Retinal pigment epithelial cell (primary cell): ENCODE measurements at places on chromosomes 13 and 19.
A peak's percentile ranks its signal among the peaks of the same experiment; 100 is the strongest.

GRCh38 chr13:66415444-66415843, 814.7 kb downstream of the PCDH9 start:
- no peak for DNase-seq

- no peak for DNase-seq
Measured at GRCh38 chr19:45177817-45178261, at the start of gene TRAPPC6A. TSS of gene TRAPPC6A (minus strand) at chr19:45178237. CDS start at chr19:45178218, 19 bp downstream.

- no peak for DNase-seq
Measured at GRCh38 chr19:58354478-58355030, 1.3 kb upstream of the A1BG start.

DNA sequence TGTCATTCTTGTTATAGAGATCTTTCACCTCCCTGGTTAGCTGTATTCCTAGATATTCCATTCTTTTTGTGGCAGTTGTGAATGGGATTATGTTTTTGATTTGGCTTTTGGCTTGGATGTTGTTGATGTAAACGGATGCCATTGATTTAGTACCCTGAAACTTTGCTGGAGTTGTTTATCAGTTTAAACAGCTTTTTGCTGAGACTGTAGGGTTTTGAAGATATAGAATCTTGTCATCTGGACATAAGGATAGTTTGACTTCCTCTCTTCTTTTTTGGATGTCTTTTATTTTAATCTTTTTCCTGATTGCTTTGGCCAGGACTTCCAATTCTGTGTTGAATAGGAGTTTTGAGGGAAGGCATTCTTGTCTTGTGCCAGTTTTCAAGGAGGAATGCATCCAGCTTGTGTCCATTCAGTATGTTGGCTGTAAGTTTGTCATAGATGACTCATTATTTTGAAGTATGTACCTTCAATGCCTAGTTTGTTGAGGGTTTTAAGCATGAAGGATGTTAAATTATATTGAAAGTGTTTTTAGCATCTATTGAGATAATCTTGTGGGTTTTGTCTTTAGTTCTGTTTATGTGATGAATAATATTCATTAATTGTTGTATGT, 16.8 kb downstream of the ZNF431 start:
- no peak for DNase-seq

- DNase-seq: no peak
Measured at GRCh38 chr13:60463787-60464186, 66.8 kb downstream of the TDRD3 start.

DNA sequence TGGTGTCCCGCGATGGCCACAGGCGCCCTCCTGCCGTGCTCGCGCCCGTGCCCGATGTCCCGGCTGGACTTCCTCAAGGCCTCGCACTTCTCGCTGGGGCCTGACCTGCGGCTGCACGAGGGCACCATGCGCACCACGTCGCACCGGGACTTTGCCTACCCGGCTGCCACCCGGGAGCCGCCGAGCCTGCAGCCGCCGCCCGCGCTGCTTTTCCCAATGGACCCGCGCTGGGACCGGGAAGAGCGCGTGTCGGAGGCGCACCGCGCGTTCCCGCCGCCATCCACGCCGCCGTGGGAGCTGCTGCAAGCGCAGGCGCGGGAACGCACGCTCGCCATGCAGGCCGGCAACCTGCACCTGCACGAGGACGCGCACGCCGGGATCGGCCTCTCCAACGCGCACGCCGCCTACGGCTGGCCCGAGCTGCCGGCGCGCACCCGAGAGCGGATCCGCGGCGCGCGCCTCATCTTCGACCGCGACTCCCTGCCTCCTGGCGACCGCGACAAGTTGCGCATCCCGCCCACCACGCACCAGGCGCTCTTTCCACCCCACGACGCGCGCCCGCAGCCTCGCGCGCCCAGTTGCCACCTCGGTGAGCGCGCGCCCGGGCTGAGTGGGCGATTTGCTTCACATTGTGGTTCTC, 12.1 kb upstream of the PEX11G start:
- DNase-seq: no peak

GRCh38 chr13:27289011-27289665, 18.5 kb downstream of the RASL11A start:
- DNase-seq: no peak

DNA sequence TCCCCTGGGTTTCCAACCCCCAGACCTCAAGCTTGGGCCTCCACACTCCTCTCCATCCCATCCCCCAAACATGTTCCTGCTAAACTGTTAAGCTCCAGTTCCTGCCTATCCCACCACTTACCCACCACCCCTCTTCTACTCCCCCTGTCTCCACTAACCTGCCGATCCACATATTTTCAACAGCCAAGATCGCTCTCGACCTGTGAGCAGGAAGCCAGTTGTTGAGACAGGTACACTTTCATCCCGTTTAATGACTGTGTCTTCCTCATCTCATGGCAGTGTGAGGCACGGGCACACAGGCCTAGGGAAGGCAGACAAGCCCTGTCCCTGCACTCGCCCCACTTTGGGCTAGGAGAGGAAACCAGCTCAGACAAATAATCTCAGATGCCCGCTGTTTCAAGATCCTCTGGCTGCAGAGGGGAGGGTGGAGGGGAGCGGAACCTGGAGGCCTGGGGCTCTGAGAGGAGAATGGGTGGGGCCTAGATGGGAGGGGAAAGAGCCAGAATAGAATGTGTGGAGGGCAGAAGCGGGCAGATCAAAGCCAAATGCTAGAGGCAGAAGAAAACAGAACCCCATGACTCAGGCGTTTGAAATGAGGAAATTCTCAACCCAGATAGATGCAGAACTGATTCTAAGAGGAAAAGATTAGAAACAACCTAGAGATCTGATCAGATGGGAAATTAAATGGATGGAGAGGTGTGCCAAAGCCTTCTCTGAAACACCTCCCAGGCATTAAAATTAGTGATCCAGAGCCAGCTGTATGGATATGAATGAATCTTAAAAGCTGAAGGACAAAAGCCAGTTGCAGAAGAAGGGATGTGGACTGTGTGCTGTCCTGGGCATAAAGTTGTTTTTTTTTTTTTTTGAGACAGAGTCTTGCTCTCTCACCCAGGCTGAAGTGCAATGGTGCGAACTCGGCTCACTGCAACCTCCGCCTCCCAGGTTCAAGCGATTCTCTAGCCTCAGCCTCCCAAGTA, 16.9 kb upstream of the CYP2S1 start:
- peak; percentile 58 for DNase-seq

- DNase-seq: no peak
Measured at GRCh38 chr13:52104624-52105023, 24.2 kb downstream of the NEK5 start.

- no peak for DNase-seq
Measured at GRCh38 chr19:13212759-13213330, 62.6 kb downstream of the IER2 start.

GRCh38 chr19:9597027-9597426, 12.7 kb upstream of the ZNF121 start:
- peak; percentile 40 for DNase-seq

DNA sequence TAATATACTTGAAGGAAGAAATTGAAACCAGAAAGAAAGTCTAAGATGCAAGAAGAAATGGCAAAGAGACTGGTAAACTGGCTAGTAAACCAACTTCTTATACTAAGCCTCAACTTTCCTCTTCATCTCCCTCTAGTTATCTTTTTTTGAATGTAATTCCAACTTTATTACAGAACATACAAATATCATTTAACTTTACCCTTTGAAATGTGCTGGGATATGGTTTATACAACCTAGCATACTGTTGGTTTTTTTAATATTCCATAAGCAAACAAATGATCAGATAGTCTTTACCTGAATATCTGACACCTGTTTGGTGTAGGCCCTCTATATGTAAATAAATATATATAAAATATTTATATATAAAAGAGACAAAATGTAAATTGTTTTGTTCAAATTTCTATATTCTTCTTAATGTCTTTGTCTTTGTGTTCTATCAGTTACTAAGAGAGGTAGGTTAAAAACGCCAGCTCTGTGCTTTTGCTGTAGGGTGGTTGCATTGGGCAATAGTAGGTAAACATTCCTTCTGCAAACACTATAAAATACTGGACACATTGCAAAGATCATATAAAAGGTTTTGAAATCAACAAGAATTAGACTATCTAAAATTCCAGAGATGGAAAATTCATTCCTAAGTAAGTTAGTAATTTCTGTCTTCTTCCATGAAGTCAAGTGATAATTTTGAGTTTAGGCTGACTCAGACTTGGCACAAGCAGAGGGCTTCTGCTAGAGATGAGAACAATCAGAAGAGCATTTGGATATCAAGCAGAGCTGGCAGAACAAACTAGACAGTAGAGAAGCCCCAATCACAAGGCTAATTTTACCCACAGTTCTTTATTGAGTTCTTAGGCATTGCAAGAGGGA, 383.3 kb downstream of the RFC3 start:
- DNase-seq: no peak

DNA sequence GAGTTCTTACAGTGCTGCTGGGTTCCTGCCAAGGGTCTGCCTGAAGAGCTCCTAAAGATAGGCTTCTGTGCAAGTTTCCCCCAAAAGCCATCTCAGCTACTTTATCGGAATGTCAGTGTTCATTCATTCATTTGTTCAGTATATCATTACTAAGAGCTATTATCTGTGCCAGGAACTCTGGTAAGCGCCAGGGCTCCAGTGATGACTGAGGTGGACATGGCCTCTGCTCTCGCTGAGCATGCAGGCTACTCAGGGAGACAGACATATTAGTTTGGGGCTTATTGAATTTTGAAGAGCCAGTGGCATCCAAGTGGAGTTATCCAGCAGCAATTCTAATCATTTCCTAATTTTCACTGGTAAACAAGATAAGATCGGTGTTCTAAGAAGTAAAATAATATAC, 65.8 kb downstream of the DGKH start:
- DNase-seq: no peak

DNA sequence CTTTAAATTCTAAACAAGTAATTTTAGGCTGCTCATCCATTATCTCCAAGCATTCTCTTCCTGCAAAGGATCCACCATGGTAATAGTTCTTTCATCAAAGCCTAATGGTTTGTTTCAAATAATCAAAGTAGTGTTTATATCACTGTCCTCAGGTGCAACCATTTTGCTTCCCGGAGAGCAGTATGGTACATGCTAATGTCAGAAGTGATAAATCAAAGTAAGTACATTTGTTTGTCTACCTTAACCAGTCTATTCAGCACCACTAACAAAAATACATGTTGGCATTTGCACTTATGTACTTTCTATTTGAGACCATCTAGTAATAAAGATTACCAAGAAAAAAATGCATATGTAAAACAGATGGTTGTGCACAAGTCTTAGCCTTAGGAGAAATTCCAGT, 37.5 kb downstream of the DACH1 start:
- DNase-seq: no peak

- DNase-seq: no peak
Measured at GRCh38 chr13:102558029-102558428, 38.8 kb upstream of the TPP2 start.

- no peak for DNase-seq
Measured at GRCh38 chr19:4007836-4008539, 452 bp downstream of the PIAS4 start.

DNA sequence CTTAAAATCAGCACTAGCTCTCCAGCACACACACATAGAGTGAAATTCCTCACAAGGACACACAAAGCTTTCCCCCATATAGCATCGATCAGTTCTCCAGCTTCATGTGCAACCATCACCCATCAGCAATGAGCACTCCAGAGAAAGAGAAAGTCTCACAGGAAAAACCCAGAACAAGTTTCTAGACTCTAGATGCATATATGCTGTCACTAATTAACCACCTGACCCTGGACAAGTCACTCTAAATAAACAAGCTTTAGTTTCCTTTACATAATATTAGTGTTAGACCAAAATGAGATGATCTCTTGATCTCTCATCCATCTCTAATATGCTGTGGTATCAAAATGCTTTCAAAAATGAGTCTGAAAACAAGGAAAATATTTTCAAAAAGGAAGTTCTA, 81.2 kb downstream of the TBC1D4 start:
- no peak for DNase-seq

DNA sequence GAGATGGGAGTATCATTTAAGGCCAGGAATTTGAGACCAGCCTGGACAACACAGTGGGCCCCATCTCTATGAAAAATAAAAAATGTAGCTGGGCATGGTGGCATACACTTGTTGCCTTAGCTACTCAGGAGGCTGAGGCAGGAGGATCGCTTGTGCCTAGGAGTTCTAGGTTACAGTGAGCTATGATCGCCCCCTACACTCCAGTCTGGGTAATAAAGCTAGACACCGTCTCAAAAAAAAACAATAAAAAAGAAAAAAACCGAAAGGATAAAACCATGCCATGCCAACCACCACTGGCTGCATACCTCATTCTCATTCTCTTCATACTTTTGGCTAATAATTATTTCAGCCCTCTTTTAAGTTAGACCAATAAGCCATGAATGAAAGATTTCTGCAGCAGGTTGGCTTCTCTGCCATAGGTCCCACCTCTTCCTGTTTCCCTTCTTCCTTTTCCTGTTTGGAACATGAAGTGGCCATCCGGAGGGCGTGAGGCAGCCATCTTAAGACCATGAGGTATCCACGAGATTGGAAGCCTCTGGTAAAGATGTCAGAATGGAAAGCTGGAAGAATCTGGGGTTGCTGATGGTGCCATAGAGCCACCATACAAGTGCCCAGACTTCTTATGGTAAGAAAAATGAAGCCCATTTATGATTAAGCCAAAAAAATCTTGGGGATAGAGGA, 171.3 kb downstream of the CACNA1A start:
- DNase-seq: no peak

DNA sequence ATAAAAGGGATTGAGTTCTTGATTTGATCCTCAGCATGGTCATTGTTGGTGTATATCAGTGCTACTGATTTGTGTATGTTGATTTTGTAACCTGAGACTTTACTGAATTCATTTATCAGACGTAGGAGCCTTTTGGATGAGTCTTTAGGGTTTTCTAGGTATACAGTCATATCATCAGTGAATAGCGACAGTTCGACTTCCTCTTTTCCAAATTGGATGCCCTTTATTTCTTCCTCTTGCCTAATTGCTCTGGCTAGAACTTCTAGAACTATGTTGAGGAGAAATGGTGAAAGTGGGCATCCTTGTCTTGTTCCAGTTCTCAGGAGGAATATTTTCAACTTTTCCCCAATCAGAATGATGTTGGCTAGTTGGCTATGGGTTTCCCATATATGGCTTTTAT, 27.0 kb downstream of the POMP start:
- DNase-seq: no peak

- no peak for DNase-seq
Measured at GRCh38 chr19:15014579-15014978, 34.7 kb upstream of the CASP14 start.

DNA sequence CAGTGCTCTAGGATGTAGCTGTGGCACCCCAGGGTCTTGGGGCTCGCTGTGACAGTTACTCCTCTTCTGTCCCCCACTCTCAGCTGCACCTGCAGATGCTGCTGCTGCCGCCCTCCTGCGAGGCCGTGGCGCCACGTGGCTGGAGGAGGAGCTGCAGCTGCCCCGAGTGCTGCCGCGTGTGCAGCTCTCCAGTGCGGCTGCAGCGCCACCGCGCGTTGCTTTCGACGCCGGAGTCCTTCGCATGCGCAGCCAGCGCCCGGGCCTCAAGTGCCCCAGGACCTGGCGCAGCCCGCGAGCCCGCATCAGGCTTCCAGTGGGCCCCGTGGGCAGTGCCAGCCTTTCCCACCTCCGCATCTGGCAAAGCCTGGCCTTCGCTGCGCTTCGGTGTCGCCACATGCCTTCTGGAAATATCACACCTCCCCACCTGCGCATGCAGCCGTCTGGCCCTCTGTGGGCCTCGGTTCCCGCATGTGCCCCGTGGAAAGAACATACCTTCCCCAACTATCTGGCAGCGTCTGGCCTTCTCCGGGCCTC, 692 bp upstream of the ZNF580 start:
- DNase-seq: peak; percentile 41
